ENCODE measurements at places on chromosomes 7 and 10.

- DNase-seq = peak; percentile 82
Measured at GRCh38 chr10:61662794-61663259, at the start of gene CABCOCO1. Gene CABCOCO1, plus strand, starts transcription at chr10:61662929. Its CDS starts 44 bp downstream, at chr10:61662973.

DNA sequence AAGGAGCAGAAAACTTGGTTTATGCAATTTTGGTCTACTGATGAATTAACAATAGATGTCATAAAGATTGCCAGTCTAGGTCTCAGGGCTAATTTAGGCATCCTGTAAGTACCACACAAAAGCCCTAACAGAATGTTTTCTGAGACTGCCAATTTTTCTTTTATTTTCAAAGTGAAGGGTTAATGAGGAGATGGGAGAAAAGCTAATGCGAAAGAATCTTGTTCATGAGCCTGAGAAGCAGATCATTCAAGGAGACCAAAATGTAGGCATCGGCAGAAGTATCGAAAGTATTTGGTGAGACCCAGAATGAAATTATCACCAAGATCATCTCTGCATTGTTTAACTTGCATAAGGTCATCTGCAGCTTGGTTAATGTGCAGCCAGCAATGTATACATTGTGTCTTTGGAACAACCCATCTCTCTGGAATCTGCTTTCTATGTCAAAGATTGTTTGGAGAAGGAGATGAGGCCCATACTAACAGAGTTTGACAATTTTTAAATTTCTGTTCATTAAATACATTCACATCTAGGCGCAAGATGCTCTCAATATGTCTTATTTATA lies 163.3 kb upstream of the GLI3 start:
- DNase-seq = no peak

DNA sequence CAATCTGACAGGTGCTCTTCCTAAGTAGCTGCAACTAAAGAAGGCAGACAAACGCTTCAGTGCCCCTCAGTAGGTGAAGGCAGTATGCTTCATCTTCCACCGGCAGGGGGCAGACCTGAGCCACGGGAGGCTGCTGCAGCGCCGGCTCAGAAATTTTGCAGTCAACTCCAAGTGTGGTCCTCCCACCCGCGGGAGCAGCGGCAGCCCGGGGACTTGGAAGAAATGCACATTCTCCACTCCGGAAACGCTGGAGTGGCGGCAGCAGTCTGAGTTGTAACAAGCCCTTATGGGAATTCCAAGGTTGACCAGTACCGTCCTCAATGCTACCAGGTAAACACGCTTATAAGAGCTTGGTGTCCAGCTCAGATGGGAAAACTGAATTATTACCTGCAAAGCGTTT lies 3.4 kb downstream of the IGFBP3 start:
- DNase-seq = peak; percentile 50

GRCh38 chr10:31816318-31816717 lies 112.3 kb downstream of the ARHGAP12 start:
- no peak for DNase-seq

DNA sequence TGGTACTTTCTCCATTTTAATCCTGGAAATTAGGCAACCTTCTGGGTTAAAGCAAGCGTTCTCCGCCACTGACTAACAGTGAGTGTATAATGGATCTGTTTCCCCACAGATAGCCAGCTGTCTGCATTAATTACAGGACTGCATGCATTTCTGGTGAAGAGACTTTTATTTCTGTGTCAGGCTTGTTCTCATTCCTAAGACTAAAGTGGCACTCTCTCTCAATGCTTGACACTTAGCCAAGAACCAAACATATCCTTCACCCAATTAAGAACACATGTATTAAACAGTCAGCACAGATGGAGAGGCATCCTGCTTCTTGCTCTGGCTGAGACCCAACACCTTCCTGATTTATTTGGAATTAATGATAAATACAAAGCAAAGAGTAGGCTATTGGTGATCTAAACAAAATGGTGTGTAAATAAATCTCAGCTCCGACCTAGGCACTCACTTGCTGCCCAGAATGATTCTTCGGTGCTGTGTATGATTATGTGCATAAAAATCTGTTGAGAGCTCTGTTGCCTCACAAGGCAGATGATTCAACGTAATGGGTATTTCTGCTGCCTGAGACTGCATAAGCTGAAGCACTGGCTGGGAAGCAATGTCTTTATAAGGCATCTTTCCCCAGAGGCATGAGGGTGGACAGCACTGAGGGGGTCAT lies 16.8 kb downstream of the CALU start:
- DNase-seq = no peak

- DNase-seq = no peak
Measured at GRCh38 chr7:105689067-105689819, 108.0 kb upstream of the EFCAB10 start.

DNA sequence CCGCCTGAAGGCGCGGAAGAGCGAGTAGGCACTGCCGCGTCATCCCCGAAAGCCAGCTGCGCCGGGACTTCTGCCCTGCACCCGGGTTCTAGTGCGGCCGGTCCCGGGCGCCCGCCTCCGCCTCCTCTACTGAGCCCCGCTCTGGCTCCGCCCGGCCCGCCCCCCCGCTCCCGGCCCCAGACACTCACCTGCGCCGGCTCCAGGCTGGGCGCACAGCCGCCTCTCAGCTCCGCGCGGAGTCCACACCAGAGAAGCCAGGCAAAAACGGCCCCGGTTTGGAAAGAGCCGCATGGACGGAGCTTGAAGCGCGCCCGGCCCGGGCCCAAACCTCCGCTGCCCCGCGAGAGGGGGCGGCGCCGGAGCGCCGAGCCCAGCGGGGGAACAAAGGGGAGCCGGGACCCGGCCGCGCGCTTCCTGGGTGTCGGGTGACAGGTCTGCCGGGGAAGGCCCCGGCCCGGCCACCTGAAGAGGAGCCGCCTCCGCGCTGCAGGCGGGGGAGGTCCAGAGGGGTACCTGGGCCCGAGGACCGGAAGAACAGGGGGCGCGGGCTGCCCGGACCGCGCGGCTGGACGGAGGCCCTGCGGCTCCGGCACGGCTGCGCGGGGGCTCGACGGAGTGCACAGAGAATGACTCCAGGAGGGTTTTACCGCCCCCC lies 168.2 kb downstream of the NRF1 start:
- DNase-seq = no peak

DNA sequence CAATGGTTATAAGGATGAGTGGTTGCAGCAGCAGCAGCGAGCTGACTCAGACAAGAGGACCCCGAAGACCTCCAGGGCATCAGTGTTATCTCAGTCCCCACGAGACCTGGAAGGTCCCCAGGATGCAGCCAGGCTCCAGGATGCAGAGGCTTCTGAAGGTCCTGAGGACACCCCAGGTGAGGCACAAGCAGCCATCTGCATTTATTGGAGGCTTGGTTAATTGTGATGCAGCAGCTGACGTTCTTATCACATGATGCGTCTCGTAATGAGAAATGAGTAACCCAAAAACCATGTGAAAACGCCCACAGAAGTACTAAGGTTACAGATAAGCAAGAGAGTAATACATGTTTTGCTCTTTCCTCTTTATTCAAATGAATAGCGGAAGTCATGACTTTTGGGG lies 17.4 kb downstream of the C7orf57 start:
- no peak for DNase-seq

GRCh38 chr7:119996634-119997033 lies 276.3 kb upstream of the KCND2 start:
- DNase-seq = no peak

- no peak for DNase-seq
Measured at GRCh38 chr7:152180048-152180447, 154.6 kb downstream of the GALNT11 start.

DNA sequence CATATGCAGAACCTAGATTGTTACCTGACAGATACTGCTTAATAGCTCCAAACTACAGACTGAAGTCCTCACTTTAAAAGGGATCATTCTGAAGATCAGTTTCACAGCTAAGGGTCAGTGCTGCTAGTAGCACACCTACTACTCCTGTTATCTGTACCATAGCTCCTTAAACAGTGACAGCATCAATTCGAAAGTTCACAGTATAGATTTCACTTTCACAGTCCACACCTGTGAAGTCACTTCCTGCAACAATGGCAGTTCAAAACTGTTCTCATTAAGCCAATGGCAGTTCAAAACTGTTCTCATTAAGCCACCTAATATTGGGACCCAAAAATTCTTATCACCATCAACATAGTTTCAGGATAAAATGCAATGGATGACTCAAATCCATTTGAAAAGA lies 10.7 kb upstream of the FHIP2A start:
- DNase-seq = no peak

GRCh38 chr7:56092789-56093531 lies at the start of gene PHKG1:
Gene PHKG1, minus strand, starts transcription at chr7:56092952. Its CDS starts 4,011 bp downstream, at chr7:56088941.
- peak; percentile 84 for DNase-seq

GRCh38 chr7:68699090-68699711 lies 899.1 kb upstream of the AUTS2 start:
- no peak for DNase-seq

- DNase-seq = no peak
Measured at GRCh38 chr10:8052341-8052955, 2.0 kb upstream of the GATA3 start.

- no peak for DNase-seq
Measured at GRCh38 chr7:2148189-2148588, 84.6 kb downstream of the MAD1L1 start.

DNA sequence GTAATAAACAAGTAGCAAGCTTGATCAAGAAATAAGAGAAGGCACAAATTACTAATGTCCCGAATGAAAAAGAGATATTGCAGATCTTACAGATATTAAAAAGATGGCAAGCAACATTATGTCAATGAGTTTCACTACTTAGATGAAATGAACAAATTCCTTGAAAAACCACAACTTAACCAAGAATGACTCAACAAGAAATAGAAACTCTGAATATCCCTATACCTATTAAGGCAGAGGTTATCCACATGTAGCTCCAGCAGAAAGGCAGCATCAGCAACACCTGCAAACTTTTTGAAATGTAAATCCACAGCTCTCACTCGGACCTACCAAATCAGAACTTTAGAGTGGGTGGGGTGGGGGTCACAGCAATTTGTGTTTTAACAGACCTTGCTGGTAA lies 33.6 kb downstream of the PDE1C start:
- DNase-seq = no peak

- no peak for DNase-seq
Measured at GRCh38 chr7:131562941-131563340, 6.5 kb upstream of the PODXL start.
